ENCODE measurements at places on chromosomes 11 and 22. TPM values are rescaled to one million over a fixed set of nuclear protein-coding genes. Genes with fewer than 3 reads are reported as not detected.

EP300 gene
- 86.2 TPM for total RNA-seq

- no peak for DNase-seq
Measured at GRCh38 chr22:29581799-29582198, 886 bp upstream of the NIPSNAP1 start.

GRCh38 chr22:45071618-45072017, 61.8 kb upstream of the PHF21B start:
- DNase-seq, result no peak

LAYN gene
- total RNA-seq, result 7.0 TPM

- DNase-seq, result no peak
Measured at GRCh38 chr11:129234978-129235377, 42.9 kb upstream of the ARHGAP32 start.

Measured in dorsolateral prefrontal cortex (tissue), 122 donors.